Hepatic stellate cell (primary cell): ENCODE measurements at places on chromosomes 11 and 22.

DNA sequence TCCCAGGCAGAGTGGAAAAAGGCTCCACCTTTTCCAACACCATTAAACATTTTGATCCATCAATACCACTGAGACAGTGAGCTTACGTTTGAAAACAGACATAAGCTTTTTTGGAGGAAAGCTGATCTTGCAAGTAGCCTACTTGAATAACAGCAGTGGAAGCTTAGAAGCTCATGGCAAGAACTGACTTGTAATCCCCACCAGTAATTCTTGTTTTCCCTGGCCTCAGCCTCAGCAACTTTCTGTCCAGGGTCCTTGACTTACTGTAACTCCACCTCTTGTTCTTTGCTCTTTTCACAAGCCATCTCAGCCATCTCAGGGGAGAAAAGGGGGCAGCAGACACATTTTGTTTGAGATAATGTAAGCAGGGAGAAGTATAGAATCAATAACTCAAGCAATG, 12.3 kb upstream of the MPZL2 start:
- DNase-seq, result no peak

DNA sequence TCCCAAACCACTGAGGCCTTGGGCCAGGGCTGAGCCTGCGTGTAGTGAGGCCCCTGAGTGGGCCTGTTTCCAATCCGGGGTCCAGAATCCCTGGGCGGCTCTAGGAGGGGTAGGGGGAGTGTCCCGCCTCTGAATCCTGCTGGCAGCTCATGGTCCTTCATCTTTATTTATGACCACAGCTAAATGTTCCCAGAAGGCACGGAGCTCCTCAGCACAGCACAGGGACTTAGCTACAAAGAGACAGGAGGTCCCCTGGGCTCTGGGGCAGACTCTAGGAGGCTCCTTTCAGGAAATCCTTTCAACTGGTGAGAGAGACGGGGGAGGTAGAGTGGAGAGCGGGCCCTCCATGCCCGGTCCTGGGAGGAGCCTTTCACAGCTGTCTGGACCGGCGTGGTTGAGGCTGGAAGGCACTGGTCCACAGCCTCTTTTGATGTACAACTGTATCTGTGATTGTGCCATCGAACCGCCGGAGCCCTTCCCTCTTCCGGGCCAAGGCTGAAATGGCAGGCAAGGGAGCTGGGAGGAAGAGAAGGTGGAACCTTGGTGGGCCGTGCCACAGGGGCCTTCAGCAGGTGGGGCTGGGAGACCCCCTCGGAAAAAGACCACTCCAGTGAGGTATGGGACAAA, 46.8 kb downstream of the SCUBE1 start:
- no peak for DNase-seq

DNA sequence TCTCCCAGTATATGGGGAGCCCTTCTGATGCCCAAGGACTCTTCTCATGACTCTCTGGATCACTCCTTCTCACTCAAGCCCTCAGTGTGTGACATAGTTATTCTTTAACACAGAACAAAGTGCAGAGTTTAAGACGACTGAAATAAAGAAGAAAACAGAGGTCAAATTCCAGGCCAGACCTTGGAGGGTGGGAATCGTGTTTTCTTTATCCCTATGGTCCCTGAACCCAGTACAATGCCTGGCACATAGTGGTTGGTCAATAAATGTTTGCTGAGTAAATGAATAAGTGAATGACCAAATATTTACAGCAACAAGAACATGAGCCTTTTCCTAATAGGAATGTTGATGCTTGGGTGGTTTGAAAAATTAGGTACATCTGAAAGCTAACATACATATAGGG, 28.8 kb downstream of the VSTM5 start:
- no peak for DNase-seq

DNA sequence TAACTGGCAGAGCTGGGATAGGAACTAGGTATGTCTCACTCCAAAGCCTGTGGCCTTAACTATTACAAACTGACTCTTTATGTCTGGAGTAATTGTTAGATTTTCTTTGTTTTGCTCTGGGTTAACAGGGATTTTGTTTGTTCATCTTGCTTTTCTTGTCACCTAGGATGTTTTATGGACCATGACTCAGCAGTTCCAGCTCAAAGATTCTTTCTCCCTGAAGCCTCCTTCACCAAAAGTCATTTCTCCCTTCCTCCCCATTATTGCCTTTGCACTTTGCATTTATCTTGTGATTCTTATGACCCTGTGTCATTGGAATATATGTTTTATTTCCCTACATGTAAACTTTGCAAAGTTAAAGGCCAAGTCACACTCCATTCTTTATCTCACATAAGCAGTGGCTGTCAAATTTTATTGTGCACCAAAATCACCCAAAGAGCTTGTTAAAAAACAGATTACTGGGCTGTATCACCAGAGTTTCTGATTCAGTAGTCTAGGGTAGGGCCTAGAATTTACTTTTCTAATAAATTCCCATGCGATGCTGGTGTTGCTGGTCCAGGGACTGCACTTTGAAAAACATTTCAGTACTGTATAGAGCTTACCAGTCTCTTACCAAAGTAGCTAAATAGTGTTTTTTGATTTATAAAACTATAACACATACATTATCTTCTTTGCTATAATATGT, 327.7 kb downstream of the DLG2 start:
- no peak for DNase-seq

DNA sequence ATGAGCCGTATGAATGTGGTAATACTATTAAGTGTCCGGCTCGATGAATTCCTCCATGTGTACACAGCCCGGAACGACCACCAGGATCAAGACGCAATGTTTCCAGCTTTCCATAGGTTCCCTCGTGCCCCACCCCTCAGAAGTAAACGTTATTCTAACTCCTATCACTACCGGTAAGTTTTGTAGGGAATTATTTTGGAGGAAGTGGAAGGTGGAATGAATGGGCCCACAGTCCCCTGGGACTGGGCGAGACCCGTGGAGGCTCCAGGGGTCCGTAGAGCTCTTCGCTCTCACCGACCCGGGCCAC, 720 bp upstream of the FAR1 start:
- DNase-seq, result no peak
